NCI-H345 (cell line): ENCODE measurements at places on chromosomes 3 and 15.
A peak's percentile ranks its signal among the peaks of the same experiment; 100 is the strongest.

- DNase-seq = no peak
Observed at GRCh38 chr3:120858521-120858920, 49.5 kb upstream of the STXBP5L start.

DNA sequence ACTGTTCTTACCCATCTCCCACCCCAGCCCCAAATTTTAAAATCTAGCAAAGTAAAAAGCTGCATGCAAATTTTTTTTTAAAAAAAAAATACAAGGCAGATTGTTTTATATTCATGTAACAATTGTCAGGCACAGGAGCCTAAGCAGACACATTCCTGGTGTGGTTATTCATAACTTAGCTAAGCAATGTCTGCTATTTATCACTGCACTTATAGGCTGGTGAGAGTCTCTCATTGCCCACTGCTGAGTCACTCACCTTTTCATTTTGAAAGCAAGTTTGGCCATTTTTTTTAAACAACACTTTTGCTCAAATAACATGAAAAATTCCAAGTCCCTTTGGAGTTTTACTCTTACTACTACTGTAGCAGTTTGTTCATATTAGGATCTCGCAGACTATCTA, 413.9 kb downstream of the RBMS3 start:
- DNase-seq = no peak

GRCh38 chr15:32871883-32872282, 154.1 kb downstream of the GREM1 start:
- DNase-seq = no peak

DNA sequence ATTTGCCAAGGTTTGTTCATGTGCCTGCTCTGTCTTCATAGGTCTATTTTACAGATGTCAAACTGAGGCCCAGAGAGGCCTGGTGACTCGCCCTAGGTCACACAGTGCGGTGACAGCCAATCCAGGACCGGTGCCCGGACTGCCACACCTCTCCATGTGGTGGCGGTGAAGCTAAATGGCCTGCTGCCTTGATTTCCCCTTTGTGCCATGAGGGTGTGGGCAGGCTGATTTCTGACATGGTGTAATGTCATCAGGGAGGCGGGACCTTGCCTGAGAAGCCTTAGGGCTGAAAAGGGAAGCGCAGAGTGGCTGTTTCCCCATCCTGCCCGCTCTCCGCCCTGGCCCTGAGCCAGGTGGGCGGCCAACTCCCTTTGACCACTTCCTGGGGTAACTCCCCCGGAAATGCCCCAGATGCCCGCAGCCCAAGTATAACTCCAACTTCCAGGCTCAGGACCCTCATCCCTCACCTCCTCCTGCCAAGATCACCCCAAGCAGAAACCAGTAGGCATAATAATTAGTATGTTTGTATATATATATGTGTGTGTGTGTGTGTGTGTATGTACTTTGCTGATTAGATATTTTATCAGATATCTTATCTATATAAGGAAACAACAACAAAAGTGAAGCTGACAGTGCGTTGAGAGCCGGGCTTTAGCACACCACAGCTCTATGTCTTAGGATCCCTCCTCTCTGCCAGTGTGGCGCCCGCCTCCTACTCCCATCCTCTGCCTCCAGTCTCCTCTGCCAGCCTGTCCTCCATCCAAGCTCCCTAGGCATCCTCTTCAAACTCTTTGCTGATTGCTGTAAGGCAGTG, 63.9 kb downstream of the IQSEC1 start:
- DNase-seq = no peak

GRCh38 chr3:9499455-9500107, 54.0 kb downstream of the LHFPL4 start:
- DNase-seq = no peak

DNA sequence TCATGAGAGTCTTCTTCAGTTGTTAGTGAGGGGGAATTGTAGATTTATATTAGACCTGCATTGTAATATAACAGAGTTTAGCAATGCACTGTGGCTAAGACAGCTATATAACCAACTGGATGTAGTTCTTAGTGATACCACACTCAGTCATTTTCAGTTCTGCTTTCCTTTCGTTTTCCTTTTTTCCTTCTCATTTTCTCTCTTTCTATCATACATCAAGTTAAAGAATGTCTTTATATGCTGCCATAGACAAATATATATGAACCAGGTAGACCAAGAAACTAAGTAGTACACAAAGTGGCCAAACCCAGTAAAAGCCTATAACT, 43.7 kb upstream of the CD47 start:
- DNase-seq = no peak

GRCh38 chr3:130687327-130687726, 59.3 kb downstream of the PIK3R4 start:
- DNase-seq = no peak

- no peak for DNase-seq
Observed at GRCh38 chr3:58052373-58053273, 44.4 kb downstream of the FLNB start.

DNA sequence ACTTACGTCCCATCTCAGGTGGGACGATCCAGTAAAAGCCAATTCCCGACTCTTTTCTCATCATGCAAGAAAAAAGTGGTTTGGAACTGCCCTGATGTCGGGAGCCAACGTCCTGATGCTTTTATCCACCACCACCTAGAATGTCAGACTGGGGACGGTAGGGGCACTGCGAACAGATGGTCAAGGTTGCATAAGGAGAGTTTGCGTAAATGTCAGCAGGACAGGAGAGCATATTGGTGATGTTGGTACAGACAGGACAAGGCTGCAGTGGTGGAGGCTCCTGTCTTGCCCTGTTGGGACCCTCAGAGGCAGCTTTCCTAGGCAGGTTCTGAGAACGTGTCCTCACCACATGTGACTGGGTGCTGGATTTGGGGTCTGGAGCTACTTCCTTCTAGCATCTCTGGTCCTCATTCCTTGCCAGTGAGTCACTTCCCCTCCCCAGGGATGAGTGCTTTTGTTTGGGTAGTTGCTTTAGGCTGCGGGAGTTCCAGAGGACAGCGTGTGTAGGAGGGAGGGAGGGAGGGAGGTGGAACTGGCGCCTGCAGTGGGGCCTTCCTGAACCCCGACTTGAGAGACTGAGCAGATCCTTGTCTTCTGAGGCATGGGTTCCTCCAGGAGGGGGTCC, 21.0 kb downstream of the THSD4 start:
- DNase-seq = no peak

- DNase-seq = no peak
Observed at GRCh38 chr3:41716471-41716870, 245.4 kb downstream of the ULK4 start.

GRCh38 chr3:107604057-107604822, 81.5 kb downstream of the BBX start:
- DNase-seq = no peak

GRCh38 chr15:52980446-52980845, 190.3 kb upstream of the ONECUT1 start:
- DNase-seq = no peak

- no peak for DNase-seq
Observed at GRCh38 chr3:152517502-152517901, 248.8 kb downstream of the MBNL1 start.

- DNase-seq = no peak
Observed at GRCh38 chr3:30680789-30681648, 74.6 kb downstream of the TGFBR2 start.

DNA sequence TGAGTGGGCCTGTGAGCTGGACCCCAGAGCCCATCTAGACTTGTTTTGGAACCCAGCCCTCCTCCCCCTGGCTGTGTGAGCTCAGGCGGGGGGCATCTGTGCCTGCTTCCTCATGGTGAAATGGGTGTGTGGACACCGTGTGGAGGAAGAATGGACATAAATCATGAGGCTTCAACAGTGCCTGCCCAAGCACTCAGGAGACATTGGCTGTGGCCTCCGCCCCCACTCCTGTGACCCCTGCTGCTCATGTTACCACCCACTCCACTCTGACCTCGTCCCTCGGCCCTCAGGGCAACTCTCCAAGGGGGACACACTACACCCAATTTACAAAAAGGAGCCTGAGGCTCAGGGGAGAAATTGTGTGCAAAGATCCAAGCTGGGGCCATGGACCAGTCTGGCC, 16.6 kb downstream of the TPRA1 start:
- no peak for DNase-seq

DNA sequence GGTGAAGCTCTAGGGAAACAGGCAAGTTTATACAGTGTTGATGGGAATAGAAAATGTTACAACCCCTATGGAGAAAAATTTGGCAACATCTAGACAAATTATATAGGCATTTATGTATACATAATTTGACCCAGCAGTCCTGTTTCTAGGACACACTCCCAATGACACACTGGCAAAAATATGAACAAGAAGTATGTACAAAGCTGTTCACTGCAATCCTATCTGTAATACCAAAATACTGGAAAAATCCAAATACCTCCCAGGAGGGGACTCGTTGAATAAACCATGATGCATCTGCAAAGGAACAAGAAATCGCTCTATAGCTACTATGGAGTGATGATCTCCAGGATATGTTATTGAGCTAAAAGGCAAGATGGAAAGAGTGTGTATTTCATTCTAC, 8.5 kb downstream of the BFSP2 start:
- DNase-seq = no peak

DNA sequence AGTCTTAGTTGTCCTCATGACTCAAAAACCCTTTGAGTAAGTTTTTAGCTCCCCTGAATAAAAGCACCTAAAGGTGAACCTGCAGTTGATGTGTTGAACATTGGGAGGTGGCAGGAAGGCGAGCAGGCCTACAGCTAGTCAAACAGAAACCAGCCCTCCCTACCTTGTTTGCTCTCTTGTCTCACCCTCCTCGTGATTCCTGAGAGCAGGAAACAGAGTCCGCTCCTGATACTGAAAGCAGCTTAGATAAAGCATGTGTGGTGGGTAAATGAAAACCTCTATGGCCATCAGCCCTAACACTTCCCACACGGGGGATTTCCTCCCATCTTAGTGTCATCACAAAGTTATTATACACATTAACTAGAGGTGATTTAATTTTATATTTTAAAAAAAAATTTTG, 21.8 kb upstream of the CLDN18 start:
- DNase-seq = peak; percentile 48

DNA sequence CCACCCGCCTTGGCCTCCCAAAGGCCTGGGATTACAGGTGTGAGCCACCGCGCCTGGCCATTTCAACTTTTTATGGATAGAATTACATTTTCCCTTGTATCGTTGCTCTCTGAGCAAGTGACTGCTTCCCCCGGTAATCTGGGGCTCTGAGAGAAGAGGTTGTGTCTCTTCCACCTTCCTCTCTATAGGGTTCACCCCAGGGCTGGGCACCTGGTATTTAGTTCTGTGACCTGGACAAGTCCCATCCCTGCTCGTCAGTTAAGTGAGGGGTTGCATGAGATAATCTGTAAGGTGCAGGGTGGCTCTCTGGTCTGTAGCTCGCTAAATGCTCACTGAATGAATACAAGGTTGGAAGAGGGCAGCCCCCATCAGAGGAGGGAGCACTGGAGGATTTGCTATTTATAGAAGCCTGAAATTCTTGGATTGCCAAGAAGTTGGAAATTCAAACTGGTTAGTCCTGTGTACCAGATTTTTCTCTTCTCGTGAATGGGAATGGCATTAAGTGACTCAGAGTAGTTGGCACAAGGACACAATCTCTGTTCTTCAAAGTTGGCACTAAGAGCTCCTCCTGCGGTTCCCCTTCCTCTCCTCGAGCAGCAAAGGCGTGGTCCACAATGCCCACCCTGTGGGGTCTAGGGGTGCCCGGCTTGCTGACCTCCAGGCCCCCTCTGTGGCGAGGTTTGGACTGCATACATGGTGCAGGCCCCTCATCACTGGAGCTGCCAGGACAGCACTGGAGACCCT, 68.1 kb upstream of the DLG1 start:
- DNase-seq = peak; percentile 20

DNA sequence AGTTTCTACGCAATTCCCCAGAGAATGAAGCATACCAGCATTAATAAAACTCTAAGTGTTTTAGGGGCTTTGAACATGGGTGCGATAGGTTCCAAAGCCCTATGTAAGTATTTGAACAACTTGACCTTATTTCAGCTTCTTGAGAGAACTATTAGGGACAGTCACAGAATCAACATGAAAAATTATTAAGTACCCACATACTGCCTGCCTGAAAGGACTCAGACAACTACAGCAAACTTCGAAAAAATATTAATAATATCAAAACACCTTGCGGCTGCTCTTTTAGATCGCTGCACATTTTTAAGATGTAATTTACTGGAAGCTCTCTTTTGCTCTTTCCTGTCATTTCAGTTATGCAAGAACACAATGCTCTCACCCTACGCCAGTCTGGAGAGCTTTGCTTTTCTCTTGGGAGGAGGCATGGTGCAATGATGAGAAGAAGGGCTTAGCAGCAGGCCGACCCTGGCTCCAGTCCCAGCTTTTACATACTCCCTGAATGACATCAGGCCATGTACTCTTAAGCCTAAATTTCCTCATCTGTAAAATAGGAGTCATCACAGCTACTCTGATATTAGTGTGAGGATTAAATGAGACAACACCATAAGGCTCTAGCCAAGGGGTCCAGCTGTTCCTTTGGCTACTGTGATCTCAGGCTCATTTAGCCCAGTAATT, 640.7 kb downstream of the FHIT start:
- no peak for DNase-seq

- no peak for DNase-seq
Observed at GRCh38 chr3:16430717-16431630, 82.5 kb downstream of the RFTN1 start.

DNA sequence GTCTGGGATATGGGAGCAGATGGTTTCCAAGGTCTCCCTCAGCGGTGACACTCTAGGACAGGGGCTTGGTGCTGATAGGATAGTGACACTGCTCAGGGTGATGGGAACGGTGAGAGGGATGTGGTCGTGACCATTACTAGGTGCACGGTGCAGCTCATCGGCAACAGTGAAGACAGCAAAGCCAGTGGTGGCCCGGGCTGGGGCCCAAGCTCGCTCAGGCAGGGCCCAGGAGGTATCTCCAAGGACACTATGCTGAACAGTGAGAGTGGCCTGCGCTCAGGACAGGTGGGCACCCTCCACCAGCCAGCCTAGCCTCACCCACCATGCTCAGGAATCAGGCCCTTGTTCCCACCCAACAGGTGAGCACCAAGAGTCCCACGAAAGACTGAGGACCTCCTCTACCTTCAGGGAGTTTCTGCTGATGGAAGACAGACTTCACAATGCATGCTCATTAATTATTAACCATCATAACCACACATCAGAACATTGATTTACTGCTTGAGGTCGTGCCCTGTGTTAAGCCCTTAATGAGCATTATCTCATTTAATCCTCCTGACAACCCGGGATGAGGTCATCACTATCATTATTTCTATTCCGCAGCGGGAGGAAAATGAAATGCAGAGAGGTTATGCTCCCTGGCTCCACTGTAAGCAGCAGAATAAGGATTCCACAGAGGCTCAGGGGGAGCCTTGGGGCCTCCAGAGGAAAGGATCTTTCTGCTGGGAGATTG, 269.4 kb downstream of the UACA start:
- no peak for DNase-seq

GRCh38 chr3:133197619-133198018, 159.4 kb downstream of the TMEM108 start:
- no peak for DNase-seq

DNA sequence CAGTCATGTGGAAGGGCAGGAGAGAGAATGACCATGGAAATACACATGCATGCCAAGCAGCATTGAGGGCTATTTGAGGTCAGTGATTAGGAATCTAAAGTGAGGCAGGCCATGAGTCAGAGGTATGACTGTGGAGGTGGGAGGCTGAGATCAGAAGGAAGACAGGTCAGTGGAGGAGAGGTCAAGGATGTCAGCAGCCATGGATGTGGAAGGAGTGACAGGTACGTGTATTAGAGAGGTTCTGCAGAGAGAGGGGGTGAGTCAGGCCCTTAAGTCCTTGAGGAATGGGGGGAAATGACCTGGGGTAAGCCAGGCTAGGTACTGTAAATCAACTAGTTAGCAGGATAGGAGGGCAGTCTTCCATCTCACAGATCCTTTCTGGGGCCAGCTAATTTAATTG, 166.6 kb downstream of the ANO10 start:
- DNase-seq = no peak

- no peak for DNase-seq
Observed at GRCh38 chr3:21754839-21755238, 3.8 kb upstream of the ZNF385D start.
